Hypothalamus (tissue), 51 donors: ENCODE measurements at places on chromosomes 11 and 22.

DNA sequence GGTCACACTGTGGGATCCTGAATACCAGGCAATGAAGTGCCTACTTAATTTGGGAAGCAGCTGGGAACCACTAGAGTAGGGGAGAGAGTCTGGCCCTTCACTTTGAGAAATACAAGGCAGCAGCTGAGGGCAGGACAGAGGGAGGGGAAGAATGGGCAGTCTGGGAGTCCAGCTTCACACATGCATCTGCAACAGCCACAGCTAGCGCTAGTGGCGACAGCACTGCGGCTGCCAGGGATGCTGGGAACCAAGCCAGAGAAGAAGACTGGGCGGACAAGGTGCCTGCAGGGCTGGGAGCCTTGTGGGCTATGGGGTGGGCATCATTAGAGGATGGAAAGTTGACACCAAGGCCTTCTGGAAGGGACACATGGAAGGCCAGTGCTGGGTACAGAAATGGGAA is 15.8 kb downstream of the SCUBE2 start:
- DNase-seq, result no peak

- no peak for DNase-seq
Observed at GRCh38 chr11:17471501-17471900, 5.1 kb downstream of the ABCC8 start.

- DNase-seq, result no peak
Observed at GRCh38 chr11:47551086-47551485, 1.8 kb downstream of the CELF1 start.

DNA sequence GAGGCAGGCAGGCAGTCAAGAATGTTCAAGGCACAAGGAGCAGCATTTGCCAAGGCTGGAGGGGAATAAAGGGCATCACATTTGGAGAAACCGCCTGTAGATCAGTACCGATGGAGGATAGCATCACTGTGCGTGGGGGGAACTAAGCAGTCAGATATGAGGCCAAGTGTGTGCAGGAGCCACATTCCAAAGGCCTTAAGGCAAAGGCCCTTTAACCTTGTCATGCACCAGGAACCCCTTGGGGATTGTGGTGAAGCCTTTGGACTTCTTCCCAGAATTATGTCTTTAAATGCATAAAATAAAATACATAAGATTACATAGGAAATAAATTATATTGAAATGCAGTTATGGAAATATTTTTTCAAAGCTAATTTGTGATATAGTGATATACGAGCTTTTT is 532.1 kb downstream of the BUD13 start:
- no peak for DNase-seq

- DNase-seq, result peak; percentile 25
Observed at GRCh38 chr22:40679249-40679963, at the start of gene MCHR1. TSS of gene MCHR1 (plus strand) at chr22:40679484. CDS start at chr22:40679653, 169 bp downstream.

GRCh38 chr11:87254562-87254961 is 216.8 kb downstream of the TMEM135 start:
- no peak for DNase-seq

GRCh38 chr11:122516686-122517085 is 138.8 kb upstream of the UBASH3B start:
- DNase-seq, result no peak

- DNase-seq, result no peak
Observed at GRCh38 chr22:17698948-17699347, 60.4 kb downstream of the BCL2L13 start.

GRCh38 chr11:131688048-131688693 is 317.8 kb downstream of the NTM start:
- peak; percentile 64 for DNase-seq

DNA sequence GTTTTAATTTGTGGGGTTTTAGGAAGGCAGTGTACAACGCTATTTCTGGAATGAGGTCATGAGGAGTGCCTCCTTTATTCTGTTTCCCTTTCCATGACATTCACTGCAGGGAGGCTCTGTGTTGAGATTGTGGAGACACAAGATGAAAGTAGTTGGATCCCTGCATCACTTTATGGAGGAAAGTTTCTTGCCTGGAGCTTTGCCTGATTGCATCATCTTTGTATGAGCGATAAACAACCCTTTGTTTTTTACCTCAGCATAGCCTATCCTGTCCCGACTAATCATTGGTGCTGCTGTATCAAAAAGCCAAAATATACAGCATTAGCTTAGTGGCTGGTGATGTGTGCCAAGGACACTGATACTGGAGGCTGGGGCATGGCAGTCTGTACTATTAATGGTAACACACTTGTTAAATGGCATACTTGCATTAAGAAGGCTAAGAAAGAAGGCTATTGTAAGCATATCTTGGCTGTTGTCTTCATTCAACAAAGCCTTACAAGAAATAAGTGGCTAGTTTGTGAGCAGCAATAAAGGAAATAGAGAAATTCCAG is 31.2 kb upstream of the SLC5A4 start:
- DNase-seq, result no peak

- no peak for DNase-seq
Observed at GRCh38 chr11:29063630-29064361, 953.0 kb downstream of the KCNA4 start.

- no peak for DNase-seq
Observed at GRCh38 chr11:35334385-35335090, 84.8 kb downstream of the SLC1A2 start.

- DNase-seq, result peak; percentile 24
Observed at GRCh38 chr11:118996926-118997626, 862 bp upstream of the CENATAC start.

- no peak for DNase-seq
Observed at GRCh38 chr22:42939941-42940653, 74.9 kb downstream of the PACSIN2 start.

GRCh38 chr22:44012162-44012561 is 11.9 kb upstream of the PARVB start:
- no peak for DNase-seq

GRCh38 chr11:72227316-72228228 is 3.0 kb downstream of the INPPL1 start:
- no peak for DNase-seq

GRCh38 chr11:118320515-118320914 is 16.0 kb downstream of the CD3E start:
- DNase-seq, result no peak

DNA sequence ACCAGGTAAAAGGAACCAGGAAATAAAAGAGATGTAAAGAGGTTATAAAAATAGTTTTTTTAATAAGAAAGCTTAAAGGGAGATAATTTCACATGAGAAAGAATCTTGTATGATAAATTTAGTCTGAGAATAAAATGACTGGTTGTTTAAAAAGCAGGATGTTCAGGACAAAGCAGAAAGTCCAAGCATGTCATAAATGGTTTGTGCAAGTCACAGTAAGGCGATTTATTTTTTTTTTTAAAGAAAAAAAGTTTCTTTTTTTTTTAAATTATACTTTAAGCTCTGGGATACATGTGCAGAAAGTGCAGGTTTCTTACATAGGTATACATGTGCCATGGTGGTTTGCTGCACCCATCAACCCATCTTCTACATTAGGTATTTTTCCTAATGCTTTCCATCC is 30.8 kb downstream of the GLYATL2 start:
- no peak for DNase-seq

- DNase-seq, result no peak
Observed at GRCh38 chr11:134634897-134635831, 223.1 kb upstream of the B3GAT1 start.
